ENCODE measurements at places on chromosomes 1 and 21.

GRCh38 chr1:35929730-35930592, 944 bp upstream of the AGO3 start:
- no peaks in the 10 kb centered on the region for H3K27me3 ChIP-seq
- H3K36me3 ChIP-seq = peaks cover 1% of the 10 kb centered on the region
- peaks cover 31% of the 10 kb centered on the region for H3K4me1 ChIP-seq
- peak overlapping the region; percentile 78 for H3K4me3 ChIP-seq
- peak overlapping the region; percentile 94 for H3K27ac ChIP-seq

DNA sequence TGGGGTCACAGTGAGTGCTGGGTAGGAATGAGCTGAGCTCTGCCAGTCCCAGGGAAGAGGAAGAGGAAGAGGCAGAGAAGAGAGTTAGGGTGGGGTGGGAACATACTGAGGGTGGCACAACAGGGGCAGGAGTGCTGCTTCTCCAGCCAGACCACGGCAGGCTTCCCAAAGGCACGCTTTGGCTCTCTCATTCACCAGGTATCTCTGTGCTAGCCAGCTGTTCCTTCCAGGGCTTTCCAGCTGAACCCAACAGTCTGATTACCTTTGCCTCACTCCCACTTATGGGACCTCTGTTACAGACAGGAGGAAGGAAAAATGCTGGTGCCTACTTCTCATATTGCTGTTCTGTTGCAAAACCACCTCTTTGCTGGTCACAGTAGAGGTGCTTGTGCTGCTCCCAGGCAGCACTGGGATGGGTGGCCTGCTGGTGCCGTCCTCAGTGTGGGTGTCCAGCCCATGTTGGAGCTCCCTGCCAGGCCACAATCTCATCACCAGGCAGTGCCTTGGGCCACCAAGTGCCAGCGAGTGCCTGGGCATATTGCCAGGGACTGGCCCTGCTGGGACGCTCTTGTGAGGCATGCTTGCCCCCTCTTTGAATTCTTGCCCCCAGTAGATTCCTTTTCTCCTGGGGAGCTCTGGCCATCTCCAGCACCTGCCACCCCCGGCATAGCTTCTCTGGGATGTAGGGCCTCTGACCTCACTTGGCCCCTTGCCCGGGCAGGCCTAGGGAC, 2.1 kb downstream of the ADORA1 start:
- H3K27me3 ChIP-seq = peaks cover 48% of the 10 kb centered on the region
- H3K4me1 ChIP-seq = no peaks in the 10 kb centered on the region
- no peak overlapping the region for H3K27ac ChIP-seq
- DNase-seq = peak; percentile 3
- H3K36me3 ChIP-seq = no peaks in the 10 kb centered on the region

GRCh38 chr1:175725684-175726083, 17.7 kb downstream of the TNR start:
- H3K36me3 ChIP-seq = no peaks in the 10 kb centered on the region
- H3K27me3 ChIP-seq = no peaks in the 10 kb centered on the region
- DNase-seq = no peak
- H3K4me1 ChIP-seq = no peaks in the 10 kb centered on the region
- no peak overlapping the region for H3K4me3 ChIP-seq
- H3K27ac ChIP-seq = no peak overlapping the region

DNA sequence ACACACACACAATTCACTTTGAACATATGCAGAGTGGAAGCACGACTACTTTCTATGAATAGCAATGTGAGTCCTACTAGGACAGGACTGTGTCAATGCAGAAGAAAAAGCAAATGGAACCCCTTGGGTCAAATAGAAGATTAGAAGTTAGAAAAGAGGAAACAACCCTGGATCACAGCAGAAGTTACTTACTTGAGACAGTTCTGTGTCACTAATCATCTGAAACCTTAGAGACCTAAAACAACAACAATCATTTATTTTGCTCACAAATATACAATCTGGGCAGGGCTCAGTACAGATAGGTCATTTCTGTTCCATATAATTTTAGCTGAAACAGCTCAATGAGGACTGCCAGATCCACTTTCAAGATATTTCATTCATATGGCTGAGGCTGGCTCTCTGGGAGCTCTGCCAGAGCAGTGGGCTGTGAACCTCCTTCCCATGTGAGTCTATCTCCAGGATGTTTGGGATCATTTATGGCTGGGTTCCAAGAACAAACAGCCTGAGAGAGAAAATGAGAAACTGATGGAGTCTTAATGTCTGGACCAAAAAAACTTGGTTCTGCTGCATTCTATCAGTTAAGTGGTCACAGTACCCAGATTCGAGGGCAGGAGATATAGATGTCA, 42.5 kb upstream of the IL10 start:
- no peak for DNase-seq
- peaks cover 32% of the 10 kb centered on the region for H3K36me3 ChIP-seq
- no peak overlapping the region for H3K27ac ChIP-seq
- H3K27me3 ChIP-seq = no peaks in the 10 kb centered on the region
- H3K4me3 ChIP-seq = no peak overlapping the region
